ENCODE measurements at places on chromosomes 1 and 21.

DNA sequence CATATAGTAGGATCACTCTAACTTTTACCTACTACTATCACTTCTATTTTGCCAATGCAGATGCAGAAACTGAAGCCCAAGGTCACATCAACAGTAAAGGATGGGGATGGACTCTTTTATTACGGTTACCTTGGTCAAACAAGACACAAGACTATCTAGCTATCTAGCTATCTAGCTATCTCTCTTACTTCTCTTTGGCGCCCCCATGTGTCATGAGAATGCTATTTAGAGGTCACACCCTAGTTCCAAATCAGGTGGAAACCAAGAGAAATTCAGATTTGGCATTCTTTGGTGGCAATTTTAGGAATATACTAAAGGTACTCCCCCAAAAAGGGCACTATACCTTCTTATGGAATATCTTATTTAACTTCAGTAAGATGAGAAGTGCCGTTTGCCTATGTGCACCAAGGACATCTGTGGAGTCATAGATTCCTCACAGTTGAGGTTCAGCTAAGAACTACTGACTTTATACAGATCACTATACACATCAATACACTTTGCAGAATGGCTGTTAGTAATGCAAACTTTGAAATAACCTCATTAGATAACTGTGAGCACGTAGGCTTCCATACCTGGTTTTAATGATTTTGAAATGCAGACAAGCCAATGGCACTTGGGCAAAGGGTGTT, 6.7 kb downstream of the ZNF648 start:
- DNase-seq: no peak

DNA sequence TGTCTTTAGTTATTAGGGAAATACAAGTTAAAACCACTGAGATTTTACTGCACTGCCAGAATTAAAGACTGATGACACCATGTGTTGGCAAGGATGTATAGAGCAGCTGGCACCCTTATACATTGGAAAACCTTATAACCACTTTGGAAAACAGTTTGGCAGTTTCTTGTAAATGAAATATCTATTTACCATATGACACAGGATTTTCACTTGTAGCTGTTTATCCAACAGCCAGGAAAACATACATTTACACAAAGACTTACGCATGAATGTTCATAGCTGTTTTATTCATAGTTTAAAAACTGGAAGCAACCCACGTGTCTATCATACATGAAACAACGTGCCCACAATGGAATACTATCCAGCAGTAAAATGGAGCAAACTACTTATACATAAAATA, 45.3 kb downstream of the PRRC2C start:
- DNase-seq: no peak

GRCh38 chr1:198660341-198661261, 21.8 kb downstream of the PTPRC start:
- no peak for DNase-seq

DNA sequence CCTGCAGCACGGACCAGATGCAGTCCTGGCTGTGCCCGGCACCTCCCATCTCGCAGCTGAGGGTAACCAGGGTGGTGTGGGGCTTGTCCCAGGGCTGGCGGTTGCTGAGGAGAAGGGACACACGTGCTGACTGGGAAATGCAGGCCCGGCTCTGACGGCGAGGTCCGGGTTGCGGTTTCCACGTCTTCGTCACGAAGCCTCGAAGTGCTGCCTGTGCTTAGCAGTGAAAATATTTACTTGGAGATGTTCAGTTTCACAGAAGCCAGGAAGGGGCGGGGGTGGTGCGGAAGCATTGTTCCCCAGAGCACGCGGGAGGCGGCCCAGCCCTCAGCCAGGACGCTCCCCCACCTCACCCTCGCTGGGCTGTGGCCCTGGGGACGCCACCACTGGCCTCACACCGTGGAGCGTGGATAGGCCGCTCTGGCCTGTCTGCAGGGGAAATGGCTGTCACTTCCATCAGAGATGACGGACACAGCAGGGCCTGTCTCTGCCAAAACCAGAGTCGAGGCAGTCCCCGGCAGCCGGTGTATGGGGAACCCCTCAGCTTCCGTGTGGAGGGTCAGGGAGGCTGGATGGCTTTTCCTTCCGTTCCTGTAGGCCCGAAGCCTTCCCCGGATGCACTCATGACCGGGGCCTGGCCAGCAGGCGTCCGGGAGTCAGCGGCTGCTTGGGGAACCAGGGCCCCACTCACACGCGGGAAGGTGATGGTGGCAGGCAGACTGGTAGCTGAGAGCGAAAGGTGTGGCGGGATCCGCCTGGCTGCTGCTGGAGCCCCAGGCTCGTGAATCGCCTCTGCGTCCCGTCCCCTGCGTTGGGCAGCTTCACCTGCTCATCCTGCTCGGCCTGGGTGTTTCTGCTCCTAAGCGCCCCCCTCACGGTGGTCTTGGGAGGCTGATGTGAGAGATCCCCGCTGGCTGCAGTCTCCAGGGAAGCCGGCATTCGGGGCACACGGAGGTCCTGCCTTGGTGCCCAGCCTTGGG, 14.7 kb upstream of the POFUT2 start:
- DNase-seq: no peak

GRCh38 chr1:7294636-7295035, 476.5 kb upstream of the VAMP3 start:
- DNase-seq: no peak

- DNase-seq: no peak
Observed at GRCh38 chr1:202242080-202242419, 48.5 kb downstream of the LGR6 start.

DNA sequence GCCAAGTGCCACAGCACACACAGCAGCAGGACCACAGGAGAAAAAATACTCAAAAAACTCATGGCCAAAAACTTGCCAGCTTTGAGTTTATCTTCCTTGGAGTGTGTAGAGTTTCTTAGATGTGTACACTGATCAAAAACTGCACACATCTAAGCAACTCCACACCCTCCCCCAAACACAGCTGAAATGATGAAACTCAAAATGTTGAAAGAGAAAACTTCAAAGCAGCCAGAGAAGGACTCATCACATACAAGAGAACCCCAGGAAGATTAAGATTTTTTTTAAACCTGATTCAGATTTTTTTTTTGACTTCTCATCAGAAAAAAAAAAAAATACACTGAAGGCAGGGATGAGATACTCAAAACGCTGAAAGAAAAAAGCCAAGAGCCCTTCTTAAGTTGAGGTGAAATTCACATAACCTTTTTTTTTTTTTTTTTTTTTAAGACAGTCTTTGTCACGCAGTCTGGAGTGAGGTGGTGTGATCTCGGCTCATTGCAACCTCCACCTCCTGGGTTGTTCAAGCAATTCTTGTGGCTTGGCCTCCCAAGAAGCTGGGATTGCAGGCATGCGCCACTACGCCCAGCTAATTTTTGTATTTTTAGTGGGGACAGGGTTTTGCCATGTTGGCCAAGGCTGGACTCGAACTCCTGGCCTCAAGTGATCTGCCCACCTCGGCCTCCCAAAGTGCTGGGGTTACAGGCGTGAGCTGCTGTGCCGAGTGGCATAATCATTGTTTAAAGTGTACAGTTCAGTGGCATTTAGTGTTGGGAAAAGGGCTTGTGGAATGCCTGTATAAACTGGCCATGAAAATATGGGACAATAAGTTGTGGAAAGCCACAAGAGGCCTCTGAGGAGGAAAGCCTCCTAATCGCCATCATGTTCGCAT, 20.9 kb upstream of the PDXK start:
- no peak for DNase-seq

- no peak for DNase-seq
Observed at GRCh38 chr1:198913667-198914066, 274.8 kb downstream of the PTPRC start.

- DNase-seq: no peak
Observed at GRCh38 chr1:29148656-29149491, 25.2 kb upstream of the TMEM200B start.

- no peak for DNase-seq
Observed at GRCh38 chr1:193234530-193234929, 48.1 kb upstream of the B3GALT2 start.

DNA sequence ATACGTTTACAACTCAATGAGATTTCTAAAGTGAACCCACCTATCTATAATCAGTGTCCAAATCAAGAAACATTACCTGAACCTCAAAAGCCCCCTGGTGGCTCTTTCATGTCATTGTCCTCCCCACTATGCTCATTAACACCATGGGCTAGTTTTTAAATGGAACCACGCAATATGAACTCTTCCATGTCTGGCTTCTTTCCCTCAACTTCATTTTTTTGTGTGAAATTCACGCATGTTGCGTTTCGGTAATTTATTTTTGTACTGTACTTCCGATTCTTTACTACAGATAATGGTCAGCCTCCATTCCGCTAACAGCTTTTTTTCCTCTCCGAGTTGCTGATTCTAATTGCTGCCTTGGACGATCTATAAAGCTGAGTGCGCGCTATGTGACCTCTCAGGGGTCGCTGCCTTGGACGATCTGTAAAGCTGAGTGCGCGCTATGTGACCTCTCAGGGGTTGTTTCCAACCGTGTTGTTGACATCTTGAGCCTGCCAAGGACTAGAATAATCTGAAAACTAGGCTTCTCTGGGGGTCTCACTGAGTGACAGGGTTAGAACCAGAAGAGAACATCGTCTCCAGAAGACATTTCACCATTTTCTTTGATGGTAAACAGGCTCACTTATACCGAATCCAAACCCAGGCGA, 1.1 kb upstream of the CACYBP start:
- DNase-seq: peak; percentile 32

DNA sequence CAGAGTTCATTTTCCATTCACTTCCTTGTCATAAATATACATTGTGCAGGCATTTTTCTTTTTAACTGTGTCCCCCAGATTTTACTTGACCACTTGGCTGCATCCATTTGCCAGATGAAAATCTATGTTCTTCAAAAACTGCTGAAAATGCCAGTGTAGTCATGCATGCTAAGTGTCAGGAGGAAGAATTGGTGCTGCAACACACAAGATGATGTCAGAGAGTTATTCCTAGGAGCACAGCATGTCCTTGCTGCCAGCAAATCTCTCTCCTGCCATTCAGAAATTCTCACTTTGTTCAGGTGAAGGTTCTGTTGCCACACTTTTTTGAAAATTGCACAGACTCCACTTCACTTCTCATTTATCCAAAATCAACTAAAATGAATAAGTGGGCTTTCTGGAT, 106.4 kb upstream of the MAGI3 start:
- no peak for DNase-seq

DNA sequence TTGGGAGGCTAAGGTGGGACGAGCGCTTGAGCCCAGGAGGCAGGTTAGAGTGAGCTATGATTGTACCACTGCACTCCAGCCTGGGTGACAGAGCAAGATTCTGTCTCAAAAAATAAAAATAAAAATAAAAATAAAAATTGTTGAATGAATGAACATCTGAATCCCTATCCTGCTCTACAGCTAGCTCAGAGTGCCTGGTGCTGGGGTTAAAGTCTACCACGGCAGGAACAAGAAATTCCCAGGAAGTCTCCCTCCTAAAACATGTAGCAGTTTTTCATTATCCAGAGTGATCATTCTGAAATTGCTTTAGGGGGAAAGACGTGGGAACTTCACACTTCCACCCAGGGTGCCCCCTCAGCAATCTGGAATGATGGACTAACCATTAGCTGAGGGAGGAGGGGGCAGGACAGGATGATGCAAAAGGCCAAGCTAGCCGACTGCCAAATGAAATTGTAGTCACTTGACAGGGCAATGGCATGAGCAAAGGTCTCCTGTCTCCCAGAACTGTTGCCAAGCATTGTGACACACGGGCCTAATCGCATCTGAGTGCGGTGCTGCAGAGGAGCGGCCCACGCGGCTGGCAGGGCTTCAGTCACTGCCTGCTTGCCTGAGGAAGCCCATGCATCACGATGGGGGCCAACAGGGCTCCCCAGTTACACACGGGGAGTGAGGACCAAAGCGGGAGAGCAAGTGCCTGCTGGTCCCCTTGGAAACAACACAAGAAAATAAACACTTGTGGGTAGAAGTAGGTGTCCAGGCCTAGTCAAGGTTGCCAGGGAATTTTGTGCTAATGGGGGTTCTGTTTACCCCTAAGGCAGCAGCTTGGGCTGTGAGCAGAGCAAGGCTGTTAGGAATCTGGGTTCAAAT, 85.7 kb downstream of the NENF start:
- no peak for DNase-seq

GRCh38 chr1:214791961-214792360, 189.0 kb downstream of the CENPF start:
- no peak for DNase-seq

DNA sequence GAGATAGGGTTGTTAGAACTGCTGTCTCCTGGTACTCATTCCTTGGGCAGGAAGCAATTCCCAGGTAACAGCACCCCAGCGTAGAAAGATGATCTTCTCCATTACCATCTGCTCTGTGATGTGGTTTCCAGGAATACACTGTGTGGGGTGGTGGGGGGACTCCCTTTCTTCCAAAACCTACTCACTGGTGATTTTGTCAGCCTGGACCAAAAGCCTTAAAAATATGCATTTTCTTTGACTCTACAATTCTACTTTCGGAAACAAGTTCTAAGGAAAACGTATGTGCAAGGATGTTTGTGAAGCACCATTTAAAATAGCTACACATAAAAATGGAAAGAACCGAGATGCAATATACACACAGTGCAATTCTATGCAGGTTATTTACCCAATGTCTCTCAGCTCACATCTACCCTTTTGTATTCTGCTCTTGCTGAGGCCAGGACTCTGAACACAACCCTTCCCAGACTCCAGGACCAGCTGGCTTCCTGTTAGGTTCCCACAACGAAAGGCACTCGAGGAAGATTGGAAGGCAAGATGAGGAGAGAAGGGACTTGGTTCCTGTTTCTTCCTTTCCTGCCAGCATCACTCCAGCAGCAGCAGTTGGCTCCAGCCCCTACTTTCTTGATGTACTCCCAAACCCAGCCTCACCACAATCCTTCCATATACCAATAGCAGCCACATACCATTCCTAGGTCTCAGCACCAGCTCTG, 33.0 kb upstream of the GJB5 start:
- DNase-seq: no peak

DNA sequence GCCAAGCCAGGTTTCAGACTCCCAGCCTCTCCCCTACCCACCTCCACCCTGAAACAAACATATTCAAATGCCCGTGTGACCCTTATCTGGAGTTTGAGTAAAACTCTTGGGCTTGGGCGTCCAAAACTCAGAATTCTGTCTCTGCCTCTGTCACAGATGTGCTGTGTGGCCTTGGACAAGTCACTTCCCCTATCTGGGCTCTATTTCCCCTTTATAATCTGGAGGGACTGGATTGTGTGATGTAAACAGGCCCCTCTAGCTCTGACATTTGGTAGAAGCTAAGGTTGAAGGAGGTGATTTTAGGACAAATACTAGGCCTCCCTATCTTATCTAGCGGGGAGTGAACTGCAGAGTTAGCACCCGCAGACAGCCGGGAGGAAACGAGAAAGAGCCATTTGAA, 67.5 kb downstream of the IGSF21 start:
- DNase-seq: no peak

DNA sequence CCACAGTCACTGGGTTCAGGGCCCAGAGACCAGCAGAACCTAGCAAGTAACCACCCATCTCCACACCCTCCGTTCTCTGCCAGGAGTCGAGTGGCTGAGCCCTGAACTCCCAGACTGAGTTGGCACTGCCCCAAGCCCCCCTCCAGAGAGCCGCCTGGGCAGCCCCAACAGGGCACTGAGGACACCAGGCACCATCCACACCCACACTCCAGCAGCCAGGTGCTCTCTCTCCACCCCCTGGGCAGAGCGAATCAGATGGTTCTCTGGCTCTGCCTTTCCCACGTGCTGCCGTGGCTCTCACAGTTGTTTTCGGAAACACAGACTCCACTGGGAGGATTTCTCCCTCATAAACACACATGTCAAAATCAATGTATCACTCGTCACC, 13.6 kb downstream of the WDR4 start:
- DNase-seq: no peak

GRCh38 chr1:56493826-56494225, 85.5 kb downstream of the PLPP3 start:
- DNase-seq: no peak

Measured in activated naive CD4-positive, alpha-beta T cell (primary cell).